Activated CD4-positive, alpha-beta T cell treated with anti-CD3 and anti-CD28 coated beads, Interleukin-2, amount 10 ng/mL, durations not matched to agents 24 days and 14 days (primary cell): ENCODE measurements at places on chromosomes 4 and X. TPM values are rescaled to one million over a fixed set of nuclear protein-coding genes. Genes with fewer than 3 reads are reported as not detected.

The PPEF2 gene
- 0.23 TPM in 1 of 2 replicates, not detected in the other for total RNA-seq

The CT45A2 gene
- total RNA-seq: not detected in 2 replicates

The CSN1S1 gene
- total RNA-seq: not detected in 2 replicates

The GSPT2 gene
- 12.8 and 13.2 TPM in 2 replicates for total RNA-seq

The FAM149A gene
- total RNA-seq: 0.33 TPM in 1 of 2 replicates, not detected in the other

The PRKG2 gene
- total RNA-seq: 0.07 and 0.12 TPM in 2 replicates

The CENPVL3 gene
- total RNA-seq: not detected in 2 replicates

The VCX3A gene
- total RNA-seq: not detected in 2 replicates

The WDR17 gene
- 1.7 and 2.1 TPM in 2 replicates for total RNA-seq

The FAM236B gene
- total RNA-seq: not detected in 2 replicates

The NHS gene
- total RNA-seq: 6.8 and 7.3 TPM in 2 replicates

The TFE3 gene
- total RNA-seq: 28.8 and 30.8 TPM in 2 replicates

DNA sequence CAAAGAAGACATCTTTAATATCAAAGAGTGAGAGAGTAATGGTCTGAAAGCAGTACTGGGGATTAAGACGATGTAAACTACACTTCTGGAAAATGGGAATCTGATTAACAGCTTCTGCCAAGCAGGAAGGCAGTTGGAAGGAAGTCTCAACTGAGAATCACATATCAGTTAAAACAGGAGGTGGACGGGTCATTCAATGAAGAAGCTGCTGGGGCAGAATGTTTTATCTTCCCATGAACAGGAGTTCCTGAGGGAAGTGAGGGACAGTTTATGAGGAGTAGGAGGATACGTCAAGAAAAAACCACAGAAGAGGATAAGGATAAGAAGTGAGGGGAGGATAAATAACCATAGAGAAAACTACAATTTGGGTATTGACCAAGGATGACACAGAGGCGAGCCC, 38.7 kb upstream of the MAGEA10 start:
- H3K27ac ChIP-seq: no peak overlapping the region
- no peak overlapping the region for H3K4me3 ChIP-seq
- no peaks in the 10 kb centered on the region for H3K4me1 ChIP-seq

GRCh38 chrX:112247714-112248113, 165.1 kb upstream of the TRPC5 start:
- H3K27ac ChIP-seq: no peak overlapping the region
- no peaks in the 10 kb centered on the region for H3K36me3 ChIP-seq
- no peak for DNase-seq
- no peaks in the 10 kb centered on the region for H3K27me3 ChIP-seq
- H3K4me1 ChIP-seq: no peaks in the 10 kb centered on the region
- no peak overlapping the region for H3K4me3 ChIP-seq

GRCh38 chr4:157104541-157104940, 28.6 kb downstream of the GLRB start:
- H3K4me1 ChIP-seq: no peaks in the 10 kb centered on the region
- no peak overlapping the region for H3K27ac ChIP-seq
- no peak for DNase-seq
- H3K27me3 ChIP-seq: no peaks in the 10 kb centered on the region

DNA sequence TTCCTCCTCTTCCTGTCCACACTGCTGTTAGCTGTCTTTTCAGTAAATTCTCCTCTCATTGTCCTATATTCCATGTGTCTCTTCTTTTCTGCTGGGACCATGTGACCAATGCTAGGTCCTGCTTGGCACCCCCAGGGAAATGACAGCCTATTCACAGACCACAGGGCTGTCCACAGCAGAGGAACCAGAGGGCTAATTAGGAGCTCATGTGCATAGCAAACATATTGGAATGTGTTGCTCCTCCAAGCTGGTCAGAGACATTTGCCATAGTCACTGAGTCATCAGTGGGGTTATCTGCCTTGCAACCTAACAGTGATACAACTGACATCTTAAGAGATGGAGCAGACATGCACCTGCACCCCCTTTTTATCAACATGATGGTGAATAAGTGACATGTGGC, 67.9 kb upstream of the PUDP start:
- no peak overlapping the region for H3K4me3 ChIP-seq
- no peaks in the 10 kb centered on the region for H3K36me3 ChIP-seq
- no peaks in the 10 kb centered on the region for H3K4me1 ChIP-seq
- no peak overlapping the region for H3K27ac ChIP-seq

- H3K27me3 ChIP-seq: no peaks in the 10 kb centered on the region
- peak overlapping the region; percentile 98 for H3K4me3 ChIP-seq
- peak; percentile 88 for DNase-seq
- H3K27ac ChIP-seq: peak overlapping the region; percentile 97
- peaks cover 36% of the 10 kb centered on the region for H3K4me1 ChIP-seq
Measured at GRCh38 chr4:121822796-121823504, 733 bp downstream of the CCNA2 start.

GRCh38 chr4:80776168-80776567, 254.3 kb upstream of the BMP3 start:
- H3K4me3 ChIP-seq: no peak overlapping the region
- H3K27me3 ChIP-seq: no peaks in the 10 kb centered on the region
- H3K4me1 ChIP-seq: no peaks in the 10 kb centered on the region

DNA sequence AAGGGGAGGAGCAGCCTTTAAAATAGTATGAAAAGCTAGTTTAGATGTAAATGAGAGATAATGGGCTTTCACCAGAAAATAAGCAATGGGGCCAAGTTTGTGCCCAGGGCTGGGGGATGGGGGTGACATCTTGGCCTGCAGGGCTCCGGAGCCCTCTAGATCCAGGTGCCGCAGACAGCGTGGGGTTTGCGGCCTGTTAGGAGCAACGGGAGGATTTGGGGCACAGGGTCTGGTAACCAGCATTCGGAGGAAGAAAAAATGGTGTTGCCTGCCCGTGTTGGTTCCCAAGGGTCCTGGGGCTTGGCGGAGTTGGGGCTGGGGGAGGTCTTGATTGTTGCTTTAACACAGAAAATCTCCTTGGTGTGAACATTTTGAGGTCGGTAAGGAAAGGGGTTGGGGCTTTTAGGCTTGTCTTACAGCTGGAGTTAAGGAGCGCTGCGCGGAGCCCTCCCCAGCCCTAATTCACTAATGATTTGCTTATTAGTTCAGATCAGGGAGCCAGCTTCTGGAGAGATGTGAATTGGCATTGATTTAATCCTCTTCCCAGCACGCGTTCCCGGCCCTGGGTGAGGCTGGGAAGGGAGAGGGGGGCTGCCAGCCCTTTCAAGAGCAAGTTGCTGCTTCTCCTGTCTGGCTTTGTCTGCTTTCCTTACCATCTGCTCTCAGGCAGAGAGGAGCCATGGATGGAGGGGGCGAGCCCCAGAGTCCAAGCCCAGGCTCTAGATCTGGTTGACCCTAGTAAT, 443.4 kb downstream of the BCOR start:
- no peaks in the 10 kb centered on the region for H3K4me1 ChIP-seq
- no peaks in the 10 kb centered on the region for H3K36me3 ChIP-seq

- H3K27me3 ChIP-seq: no peaks in the 10 kb centered on the region
- peaks cover 4% of the 10 kb centered on the region for H3K36me3 ChIP-seq
- H3K27ac ChIP-seq: no peak overlapping the region
Measured at GRCh38 chr4:4427121-4427870, 40.4 kb downstream of the NSG1 start.

DNA sequence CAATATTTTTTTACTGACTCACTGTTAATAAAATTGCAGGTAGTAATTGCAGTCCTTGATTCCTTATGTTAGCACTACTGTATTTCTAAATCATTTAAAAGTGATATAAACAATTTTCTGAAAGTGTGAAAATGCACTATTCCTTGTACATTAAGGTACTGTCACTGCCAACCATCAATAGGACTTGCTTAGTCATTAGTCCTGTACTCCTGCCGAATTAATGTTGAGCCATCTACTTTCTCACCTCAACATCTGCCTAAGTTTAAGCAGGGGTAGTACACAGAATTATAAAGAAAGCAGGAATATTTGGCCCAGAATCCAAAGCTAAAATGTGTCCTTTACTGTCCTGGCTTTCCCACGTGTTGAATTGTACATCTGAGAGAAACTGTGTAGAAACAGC, 87.0 kb upstream of the TRPC3 start:
- DNase-seq: no peak
- H3K36me3 ChIP-seq: no peaks in the 10 kb centered on the region
- H3K4me1 ChIP-seq: no peaks in the 10 kb centered on the region
- no peak overlapping the region for H3K4me3 ChIP-seq

- no peak overlapping the region for H3K27ac ChIP-seq
- H3K27me3 ChIP-seq: no peaks in the 10 kb centered on the region
- DNase-seq: no peak
- no peak overlapping the region for H3K4me3 ChIP-seq
- H3K36me3 ChIP-seq: no peaks in the 10 kb centered on the region
- no peaks in the 10 kb centered on the region for H3K4me1 ChIP-seq
Measured at GRCh38 chr4:16817286-16817685, 81.2 kb downstream of the LDB2 start.

DNA sequence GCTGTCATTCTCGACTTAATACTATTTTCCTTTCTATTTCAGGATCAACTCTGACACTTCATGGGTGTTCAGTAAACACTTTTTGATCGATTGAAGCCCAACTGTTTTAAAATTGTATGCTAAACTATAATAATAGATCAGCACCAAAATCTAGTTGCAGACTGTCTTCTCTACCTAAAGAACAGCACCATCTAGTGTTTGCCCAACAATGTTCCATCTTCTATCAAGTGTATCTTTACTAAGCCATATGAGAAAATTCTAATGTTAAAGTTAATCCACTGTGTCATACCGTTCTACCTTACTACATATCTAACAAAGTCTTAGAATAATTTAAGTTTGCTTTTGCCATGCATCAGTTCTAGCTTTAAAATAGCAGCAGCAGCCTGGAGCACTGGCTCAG, 113.0 kb upstream of the PRDX4 start:
- H3K27me3 ChIP-seq: no peaks in the 10 kb centered on the region
- H3K4me3 ChIP-seq: no peak overlapping the region
- DNase-seq: no peak
- no peaks in the 10 kb centered on the region for H3K4me1 ChIP-seq
- H3K27ac ChIP-seq: no peak overlapping the region
- no peaks in the 10 kb centered on the region for H3K36me3 ChIP-seq

GRCh38 chrX:68934922-68935321, 106.1 kb downstream of the EFNB1 start:
- no peak overlapping the region for H3K27ac ChIP-seq
- no peaks in the 10 kb centered on the region for H3K36me3 ChIP-seq
- H3K4me3 ChIP-seq: no peak overlapping the region
- no peaks in the 10 kb centered on the region for H3K4me1 ChIP-seq
- H3K27me3 ChIP-seq: no peaks in the 10 kb centered on the region

GRCh38 chrX:136209016-136209738, 42.0 kb downstream of the MAP7D3 start:
- H3K4me3 ChIP-seq: no peak overlapping the region
- H3K36me3 ChIP-seq: peaks cover 8% of the 10 kb centered on the region
- H3K4me1 ChIP-seq: peaks cover 8% of the 10 kb centered on the region
- DNase-seq: peak; percentile 75

GRCh38 chrX:116170511-116170910, at the start of gene AGTR2:
AGTR2 (plus strand) TSS chrX:116170744; CDS start chrX:116172281, 1,537 bp downstream.
- no peak within 1 kb of the TSS for H3K4me3 ChIP-seq
- DNase-seq: no peak
- H3K27me3 ChIP-seq: no peaks in the 10 kb centered on the region
- no peak within 1 kb of the TSS for H3K27ac ChIP-seq

- peaks cover 13% of the 10 kb centered on the region for H3K36me3 ChIP-seq
- no peak overlapping the region for H3K27ac ChIP-seq
- peaks cover 50% of the 10 kb centered on the region for H3K4me1 ChIP-seq
- no peaks in the 10 kb centered on the region for H3K27me3 ChIP-seq
Measured at GRCh38 chrX:19727887-19728648, 159.3 kb downstream of the SH3KBP1 start.

DNA sequence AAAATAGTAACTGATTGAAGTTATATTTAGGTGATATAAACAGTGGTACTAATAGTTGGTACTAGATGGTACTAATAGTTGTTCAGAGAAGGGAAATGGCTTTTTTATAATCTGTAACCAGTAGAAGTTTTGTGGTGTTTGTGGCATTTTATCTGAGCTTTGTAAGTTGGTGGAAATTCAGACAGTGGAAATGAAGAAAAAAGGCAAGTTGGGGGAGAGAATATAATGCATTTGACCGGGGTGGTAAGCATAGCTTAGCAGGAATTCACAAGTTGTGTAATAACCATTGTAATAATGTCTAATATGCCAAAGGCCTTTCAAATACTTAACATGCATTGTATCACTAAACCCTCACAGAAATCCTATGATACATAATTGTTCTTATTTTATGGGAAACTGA, 36.3 kb downstream of the DTHD1 start:
- H3K27me3 ChIP-seq: no peaks in the 10 kb centered on the region
- no peak for DNase-seq
- no peak overlapping the region for H3K4me3 ChIP-seq

DNA sequence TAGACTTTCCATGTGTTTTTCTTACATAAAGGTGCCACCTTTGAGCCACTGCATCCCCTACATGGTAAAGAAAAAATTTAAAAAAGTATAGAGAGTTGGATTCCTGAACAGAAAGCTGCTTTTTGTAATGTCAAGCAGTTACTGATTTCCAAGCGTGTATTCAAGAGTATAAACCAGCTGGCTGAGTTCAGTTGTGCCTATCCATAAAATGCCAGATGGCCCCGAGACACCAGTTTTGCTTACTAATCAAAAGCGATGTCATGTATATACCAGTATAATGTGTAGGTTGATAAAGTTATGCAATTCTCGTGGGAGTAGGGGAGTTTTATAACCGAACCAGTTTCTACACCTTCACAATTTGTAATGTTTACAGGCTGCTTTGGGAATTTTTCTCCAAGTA, 26.2 kb upstream of the PNPLA4 start:
- no peaks in the 10 kb centered on the region for H3K36me3 ChIP-seq
- no peak for DNase-seq
- H3K27me3 ChIP-seq: no peaks in the 10 kb centered on the region
- no peaks in the 10 kb centered on the region for H3K4me1 ChIP-seq
- no peak overlapping the region for H3K27ac ChIP-seq

DNA sequence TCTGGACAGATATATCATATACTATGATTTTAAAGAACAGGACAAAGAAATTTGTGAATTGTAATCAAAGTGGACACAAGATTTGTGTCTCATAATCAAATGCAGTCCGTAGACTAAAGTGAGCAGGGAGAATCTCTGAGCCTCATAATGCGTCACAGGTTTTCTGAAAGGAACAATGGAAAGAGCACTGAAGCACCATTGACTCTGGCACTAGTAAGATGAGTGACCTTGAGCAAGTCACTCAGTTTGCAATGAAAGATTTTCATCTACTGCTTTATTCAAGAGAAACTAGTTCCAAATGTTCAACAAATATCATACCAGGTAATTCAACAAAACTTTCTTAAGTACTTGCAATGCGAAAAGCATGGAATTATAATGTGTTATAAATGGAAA, 315.3 kb downstream of the MAPK10 start:
- no peaks in the 10 kb centered on the region for H3K27me3 ChIP-seq
- no peak for DNase-seq
- no peak overlapping the region for H3K27ac ChIP-seq
- no peak overlapping the region for H3K4me3 ChIP-seq
- no peaks in the 10 kb centered on the region for H3K4me1 ChIP-seq
